Caudate nucleus (tissue), 63 donors: ENCODE measurements at places on chromosomes 7 and 10.

- no peak for DNase-seq
Measured at GRCh38 chr10:122013311-122013780, 24.4 kb downstream of the TACC2 start.

- no peak for DNase-seq
Measured at GRCh38 chr7:112997831-112998230, 88.8 kb downstream of the GPR85 start.

DNA sequence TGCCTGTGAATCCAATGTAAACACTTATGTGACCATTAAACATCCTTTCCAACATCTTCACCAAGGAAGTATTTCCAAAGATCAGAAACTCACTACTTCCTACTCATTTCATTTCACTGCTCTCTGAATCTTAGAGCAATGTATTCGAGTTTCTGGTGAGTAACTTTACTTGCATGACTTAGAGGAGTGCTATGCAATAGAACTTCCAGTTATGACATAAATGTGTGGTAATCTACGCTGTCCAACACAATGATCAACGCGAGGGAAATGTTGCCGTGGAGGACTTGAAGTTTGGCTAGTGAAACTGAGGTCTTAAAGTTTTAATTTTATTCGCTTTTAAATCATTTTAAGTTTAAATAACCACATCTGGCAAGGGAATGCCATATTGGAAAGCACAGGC, 1326.3 kb downstream of the XPNPEP1 start:
- DNase-seq = no peak

- DNase-seq = peak; percentile 58
Measured at GRCh38 chr10:122154545-122155366, 116.3 kb upstream of the BTBD16 start.

DNA sequence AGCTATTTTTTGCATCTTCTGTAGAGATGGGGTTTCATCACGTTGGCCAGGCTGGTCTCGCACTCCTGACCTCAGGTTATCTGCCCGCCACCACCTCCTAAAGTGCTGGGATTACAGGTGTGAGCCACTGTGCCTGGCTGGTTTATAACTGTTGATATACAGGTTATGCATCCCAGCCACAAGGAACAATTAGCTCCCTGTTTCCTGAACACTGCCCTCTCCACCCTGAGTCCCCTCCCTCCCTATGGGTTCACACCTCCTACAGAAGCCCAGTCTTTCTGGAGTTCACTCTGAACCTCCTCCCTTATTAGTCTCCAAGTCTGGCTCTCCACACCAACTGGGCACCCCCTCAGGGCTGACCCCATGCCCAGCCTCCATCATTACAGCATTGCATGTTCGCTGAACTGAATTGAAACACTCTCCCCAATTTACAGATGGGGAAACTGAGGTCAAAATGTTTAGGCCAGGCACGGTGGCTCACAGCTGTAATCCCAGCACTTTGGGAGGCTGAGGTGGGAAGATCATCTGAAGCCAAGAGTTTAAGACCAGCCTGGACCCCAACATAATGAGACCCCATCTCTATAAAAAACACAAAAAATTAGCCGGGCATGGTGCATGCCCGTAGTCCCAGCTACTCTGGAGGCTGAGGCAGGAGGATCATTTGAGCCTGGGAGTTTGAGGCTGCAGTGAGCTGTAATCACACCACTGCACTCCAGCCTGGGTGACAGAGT, 1.7 kb upstream of the CLIP2 start:
- no peak for DNase-seq

DNA sequence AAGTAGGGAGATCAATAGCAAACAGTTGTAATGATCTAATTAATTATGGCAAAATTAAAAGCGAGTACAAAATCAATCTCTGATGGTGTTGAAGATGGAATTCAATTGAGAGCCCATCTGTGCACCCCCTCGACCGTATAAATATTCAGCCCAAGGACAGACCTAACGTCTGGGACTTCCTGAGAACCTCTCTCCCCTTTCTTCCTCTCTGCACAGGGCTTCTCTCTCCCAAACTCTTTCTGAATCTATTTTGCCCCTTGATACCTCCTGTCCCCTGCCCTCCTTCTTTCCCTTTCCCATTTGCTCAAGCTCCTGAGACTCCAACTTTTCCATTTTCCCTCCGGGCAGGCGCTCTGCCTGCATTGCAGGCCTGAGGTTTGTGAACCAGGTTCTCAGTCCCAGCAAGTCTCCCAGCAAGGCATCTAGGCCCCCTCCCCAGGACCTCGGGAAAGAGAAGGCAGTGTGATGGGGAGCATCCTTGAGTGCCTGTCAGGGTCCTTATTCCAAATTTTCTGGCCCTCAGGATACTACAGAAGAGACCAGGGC, 8.5 kb upstream of the PAX2 start:
- DNase-seq = no peak

GRCh38 chr7:156954941-156955340, 5.4 kb downstream of the NOM1 start:
- DNase-seq = no peak

- DNase-seq = no peak
Measured at GRCh38 chr10:127735723-127736221, 1.2 kb upstream of the FOXI2 start.

GRCh38 chr7:176786-177459, 15.4 kb upstream of the FAM20C start:
- no peak for DNase-seq

- no peak for DNase-seq
Measured at GRCh38 chr10:48470893-48471805, 133.7 kb downstream of the ARHGAP22 start.

- DNase-seq = no peak
Measured at GRCh38 chr7:158684329-158684728, 20.3 kb downstream of the NCAPG2 start.

GRCh38 chr10:24344279-24344678, 135.3 kb downstream of the KIAA1217 start:
- no peak for DNase-seq

DNA sequence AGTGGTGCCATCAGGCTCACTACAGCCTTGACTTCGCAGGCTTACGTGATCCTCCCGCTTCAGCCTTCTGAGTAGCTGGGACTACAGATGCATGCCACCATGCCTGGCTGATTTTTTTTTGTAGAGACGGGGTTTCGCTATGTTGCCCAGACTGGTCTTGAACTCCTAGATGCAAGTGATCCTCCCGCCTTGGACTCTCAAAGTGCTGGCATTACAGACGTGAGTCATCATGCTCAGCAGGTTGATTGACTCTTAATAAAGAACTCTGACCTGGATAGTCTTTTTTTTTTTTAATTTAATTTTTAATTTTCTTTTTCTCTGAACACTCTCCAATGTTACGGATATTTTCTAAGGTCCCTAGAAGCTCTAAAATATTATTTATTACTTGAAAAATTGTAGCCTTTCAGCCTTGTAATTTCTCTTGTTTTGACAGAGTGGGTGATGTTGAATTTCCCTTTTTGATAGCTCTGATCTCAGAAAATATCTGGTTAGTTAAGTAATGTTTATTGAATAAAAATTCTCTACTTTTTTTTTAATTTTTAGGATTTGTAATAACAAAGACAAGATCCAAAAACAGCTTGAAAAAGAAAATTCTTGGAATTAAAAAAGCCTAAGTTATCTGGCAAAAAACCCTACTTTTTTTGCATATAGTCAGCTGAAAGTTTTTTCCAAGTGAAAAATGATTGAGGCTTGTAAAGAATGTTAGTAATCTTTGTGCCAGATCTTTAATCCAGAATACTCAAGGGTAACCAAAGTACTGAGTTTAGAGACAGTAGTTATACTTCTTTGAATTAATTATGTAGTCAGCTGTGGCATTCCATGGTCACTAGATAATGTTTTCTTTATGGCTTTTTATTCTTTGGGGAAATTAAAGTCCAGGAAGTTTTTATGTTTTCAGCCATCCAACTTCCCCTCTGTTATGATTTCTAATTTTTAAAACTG, 26.7 kb downstream of the TBC1D12 start:
- DNase-seq = no peak

- DNase-seq = no peak
Measured at GRCh38 chr10:69180525-69181204, 631 bp downstream of the SUPV3L1 start.

DNA sequence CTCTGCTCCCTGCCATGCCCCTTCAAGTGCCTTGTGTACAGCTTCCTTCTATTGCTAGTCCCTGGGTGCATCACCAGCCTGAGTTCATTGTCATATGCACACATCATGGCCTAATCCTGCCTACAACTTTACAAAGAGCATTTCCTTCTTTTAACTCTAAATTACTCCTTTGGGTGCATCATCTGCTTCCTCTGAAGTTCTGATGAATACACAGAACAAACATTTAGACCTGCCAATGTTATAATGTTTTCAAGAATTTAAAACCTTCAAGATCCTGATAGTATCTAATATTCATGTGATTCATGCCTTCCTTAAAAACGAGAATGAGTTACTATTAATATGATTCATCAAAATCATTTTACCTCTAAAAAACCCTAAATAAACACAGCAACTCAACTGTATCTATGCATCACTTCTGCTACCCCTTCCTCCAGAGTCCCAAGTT, 357.1 kb downstream of the MAGI2 start:
- DNase-seq = no peak

- no peak for DNase-seq
Measured at GRCh38 chr10:133297504-133297903, 11.2 kb downstream of the TUBGCP2 start.

GRCh38 chr7:41247143-41247865, 455.6 kb downstream of the INHBA start:
- no peak for DNase-seq

DNA sequence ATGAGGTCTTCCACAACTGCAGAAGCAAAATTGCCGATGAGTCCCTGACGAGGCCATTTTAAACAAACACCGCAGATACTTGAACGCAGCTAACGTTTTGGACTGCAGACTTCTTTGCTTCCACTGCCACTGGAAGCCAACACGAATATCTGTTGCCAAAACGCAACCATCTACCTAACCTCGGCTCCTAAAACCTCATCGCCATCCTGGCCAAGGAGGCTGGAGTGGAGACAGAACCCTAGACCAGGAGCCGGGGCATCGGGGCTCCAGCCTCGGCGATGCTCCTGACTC, 493 bp downstream of the WDR91 start:
- no peak for DNase-seq

- DNase-seq = no peak
Measured at GRCh38 chr10:70440296-70441160, 953 bp downstream of the NODAL start.

GRCh38 chr7:12158334-12159060, 52.6 kb upstream of the TMEM106B start:
- no peak for DNase-seq

DNA sequence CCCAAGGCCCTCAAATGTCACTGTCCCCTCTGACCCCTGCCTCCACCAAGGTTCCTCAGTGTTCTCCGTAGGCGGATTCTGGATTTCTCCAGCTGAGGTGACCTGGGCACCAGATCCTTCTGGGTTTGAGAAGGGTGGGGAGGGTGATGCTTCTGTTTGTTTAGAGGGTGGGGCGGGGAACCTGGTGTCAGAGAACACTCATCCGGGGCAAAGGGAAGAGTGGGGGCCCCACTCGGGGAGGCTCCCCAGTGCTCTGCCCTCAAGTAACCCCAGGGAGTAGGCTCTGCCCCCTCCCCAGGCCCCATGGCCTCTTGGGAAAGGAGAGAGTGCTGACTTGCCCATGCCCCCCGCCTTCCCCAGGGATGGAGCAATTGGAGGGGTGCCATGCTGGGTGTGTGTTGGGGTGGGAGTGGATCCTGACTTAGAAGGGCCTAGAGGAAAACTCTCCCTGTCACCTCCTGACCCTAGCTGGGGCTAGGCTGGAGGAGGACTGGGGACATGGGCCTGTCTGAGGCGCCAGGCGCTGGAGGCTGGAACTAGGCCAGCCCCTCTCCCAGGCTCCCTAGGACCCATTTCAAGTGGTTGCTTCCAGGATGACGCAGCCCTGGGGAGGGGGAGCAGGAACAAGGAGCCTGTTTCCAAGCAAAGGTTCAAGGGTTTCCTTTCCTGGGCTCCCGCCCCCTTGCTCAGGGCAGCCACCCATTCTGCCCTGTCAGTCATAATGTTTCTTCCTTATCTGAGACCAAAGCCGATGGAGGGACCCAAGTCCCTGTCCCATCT, 27.9 kb downstream of the KAZALD1 start:
- DNase-seq = no peak

- DNase-seq = no peak
Measured at GRCh38 chr10:102509387-102509786, 5.6 kb downstream of the SUFU start.

- no peak for DNase-seq
Measured at GRCh38 chr10:117920956-117921355, 125.8 kb downstream of the RAB11FIP2 start.

- DNase-seq = no peak
Measured at GRCh38 chr10:3825862-3826351, 40.9 kb upstream of the KLF6 start.

GRCh38 chr7:105016068-105016708, 2.2 kb downstream of the KMT2E start:
- no peak for DNase-seq

DNA sequence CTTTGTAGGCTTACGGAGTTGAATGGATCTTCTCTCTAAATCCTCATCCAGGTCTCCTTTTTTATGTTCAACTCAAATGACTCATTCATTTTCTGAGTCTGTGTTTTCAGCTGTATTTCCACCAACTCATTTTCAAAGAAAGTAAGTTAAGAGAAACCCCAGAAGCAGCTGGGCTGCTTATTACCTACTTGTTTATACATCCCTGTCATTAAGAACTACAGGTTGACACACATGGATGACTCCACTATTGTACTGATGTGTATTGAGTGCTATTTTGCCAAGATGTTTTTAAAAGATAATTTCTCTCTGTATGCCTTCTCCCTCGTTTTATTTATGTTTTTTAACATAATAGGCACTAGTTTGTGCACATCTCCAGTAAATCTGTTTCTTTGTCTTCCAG, 41.9 kb downstream of the DGKI start:
- no peak for DNase-seq

- no peak for DNase-seq
Measured at GRCh38 chr7:134154581-134155130, 27.5 kb downstream of the LRGUK start.

GRCh38 chr10:131912620-131913019, 11.8 kb downstream of the PPP2R2D start:
- DNase-seq = no peak

GRCh38 chr7:100556541-100556940, 17.2 kb downstream of the SAP25 start:
- DNase-seq = no peak

GRCh38 chr7:27183682-27184336, 1.2 kb downstream of the HOXA11 start:
- DNase-seq = no peak

GRCh38 chr10:121158988-121159579, 307.9 kb downstream of the WDR11 start:
- no peak for DNase-seq

DNA sequence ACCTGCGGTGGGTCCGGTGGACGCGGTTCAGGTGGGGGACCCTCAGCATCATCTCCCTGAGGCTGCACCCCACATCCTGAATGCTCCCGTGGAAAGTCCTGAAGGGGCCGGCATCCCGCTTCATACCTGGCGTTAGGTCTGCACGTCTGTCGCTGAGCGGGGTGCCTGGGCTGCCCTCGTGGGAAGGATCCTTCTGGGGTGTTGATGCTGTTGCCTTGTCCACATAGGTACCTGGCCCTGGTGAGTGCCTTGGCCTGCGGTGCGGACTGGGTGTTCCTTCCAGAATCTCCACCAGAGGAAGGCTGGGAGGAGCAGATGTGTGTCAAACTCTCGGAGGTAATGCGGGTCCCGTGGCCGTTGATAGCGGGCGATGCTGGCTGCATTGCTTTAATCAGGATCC, 37.8 kb downstream of the PFKP start:
- no peak for DNase-seq
